ENCODE measurements at places on chromosomes 5 and 9.

DNA sequence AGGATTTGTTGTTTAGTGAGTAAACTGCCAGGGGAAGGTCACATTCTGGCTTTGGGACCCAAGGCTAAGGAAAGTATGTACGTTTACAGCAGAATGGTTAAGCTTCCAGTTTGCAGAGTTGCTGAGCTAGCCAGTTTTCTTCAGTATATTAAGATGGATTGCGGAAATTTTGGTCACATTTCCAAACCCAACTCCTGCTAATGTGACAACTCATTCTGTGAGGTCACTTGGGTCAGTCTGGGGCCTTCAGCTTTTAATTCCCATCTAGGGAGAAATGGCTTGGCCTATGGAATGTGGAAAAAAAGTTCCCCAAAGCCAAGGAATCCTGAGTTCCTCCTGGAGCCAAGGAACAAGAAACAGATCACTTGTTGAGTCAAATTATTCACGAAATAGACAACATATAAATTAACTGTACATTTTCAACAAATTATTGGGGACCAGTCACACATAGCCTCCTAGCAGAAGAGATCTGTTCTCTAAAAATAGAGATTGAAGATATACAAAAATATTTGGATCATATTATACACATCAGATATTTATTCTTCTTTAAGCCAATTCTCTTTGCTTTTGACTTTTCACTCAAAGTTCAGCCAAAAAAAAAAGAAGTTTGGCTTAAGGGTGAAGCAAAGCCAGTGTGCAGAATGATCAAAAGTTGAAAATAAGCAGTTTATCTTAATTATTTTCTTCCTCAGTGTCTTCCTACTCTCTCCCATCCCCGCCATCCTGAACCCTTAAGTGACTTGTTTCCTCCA is 8.8 kb downstream of the KCNV2 start:
- DNase-seq: no peak

DNA sequence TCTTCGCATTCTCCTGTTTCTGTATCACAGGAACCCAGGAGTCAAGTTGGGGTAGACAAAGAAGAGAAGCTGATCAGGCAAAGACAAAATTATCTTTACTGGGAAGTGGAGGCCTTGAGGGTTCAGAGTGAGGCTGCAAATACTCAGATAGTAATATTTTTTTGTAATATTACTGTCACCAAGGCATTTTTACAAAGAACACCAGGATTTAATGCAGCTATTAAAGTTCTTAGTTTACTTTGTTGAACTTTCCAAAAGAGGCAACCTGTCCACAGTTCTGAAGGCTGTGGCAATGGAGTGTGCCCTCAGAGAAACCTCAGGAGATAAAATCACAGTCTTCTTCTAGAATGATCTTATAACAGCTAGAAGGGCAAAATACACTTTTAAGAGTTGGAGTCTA is 74.9 kb downstream of the PGM5 start:
- no peak for DNase-seq

- no peak for DNase-seq
These were observed 109.3 kb upstream of the DHFR start for GRCh38 chr5:80763873-80764647.

DNA sequence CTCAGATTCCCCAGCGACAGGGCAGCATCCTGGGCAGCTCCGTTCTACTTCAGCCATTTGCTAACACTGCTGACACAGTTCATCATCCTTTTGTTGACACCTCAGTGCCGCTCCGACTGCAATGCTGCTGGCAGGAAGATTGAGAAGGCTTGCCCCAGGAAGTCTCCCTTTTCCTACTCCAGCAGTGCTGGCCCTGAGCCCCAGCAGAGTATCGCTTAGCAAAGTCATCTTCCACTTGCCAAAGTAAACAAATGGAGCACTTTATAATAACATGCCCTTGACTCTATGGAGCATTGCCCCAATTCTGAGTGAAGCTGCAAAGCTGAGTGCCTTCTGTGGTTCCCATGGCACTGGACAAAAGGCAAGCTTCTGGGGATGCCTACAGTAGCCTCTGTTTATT is 32.2 kb downstream of the PRLR start:
- DNase-seq: peak; percentile 41

DNA sequence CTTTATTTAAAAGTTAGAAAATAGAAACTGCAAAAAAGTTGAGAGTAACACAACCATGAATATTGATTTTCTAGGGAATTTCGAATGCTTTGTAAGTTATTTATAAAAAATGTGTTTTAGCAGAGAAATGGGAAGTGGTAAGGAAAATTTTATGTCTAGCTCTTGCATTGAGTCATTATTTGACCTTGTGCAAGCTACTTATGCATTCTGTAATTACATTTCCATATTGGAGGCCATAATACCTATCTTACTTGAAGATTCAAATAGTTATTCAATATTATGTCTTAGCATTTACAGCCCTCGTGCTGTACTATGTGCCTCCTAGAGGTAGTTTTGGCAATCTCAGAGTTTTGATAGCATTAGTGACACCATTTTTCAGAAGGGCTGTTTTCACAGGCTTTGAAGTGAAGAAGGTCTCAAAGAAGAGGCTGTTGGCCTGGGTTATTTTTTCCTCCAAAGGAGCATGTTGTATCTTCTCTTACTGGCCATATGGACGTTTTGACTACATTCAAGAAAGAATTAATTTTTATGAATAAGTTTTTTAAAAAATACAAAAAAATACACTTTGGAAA is 7.4 kb upstream of the DAP start:
- no peak for DNase-seq

DNA sequence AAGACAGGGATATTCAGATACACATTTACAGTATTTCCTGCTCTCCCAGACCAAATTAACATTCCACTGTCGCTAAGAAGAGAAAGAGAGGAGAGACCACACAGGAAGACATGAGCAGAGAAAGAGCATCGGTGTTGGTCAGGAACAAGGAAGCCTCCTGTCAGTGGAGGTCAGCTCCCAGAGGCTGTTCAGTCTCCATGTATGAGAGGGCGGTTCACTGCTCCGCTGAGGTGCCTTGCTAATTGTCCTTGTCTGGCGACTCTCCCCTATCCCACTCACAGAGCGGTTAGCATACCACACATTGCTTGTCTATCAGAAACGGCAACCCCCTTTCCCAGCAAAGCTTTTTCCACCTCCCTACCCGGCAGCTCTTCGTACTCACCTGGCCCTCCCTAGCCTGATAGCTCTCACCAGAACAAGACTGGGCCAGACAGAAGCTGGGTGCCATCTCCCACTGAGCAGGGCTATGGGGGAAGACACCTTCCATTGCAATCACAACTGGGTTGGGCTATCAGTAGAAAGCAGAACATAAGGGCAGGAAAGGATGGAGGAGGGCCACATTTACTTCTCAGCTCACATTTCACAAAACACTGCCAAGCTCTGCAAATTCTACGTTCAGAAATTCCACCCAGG is 58.6 kb upstream of the LMNB1 start:
- no peak for DNase-seq

DNA sequence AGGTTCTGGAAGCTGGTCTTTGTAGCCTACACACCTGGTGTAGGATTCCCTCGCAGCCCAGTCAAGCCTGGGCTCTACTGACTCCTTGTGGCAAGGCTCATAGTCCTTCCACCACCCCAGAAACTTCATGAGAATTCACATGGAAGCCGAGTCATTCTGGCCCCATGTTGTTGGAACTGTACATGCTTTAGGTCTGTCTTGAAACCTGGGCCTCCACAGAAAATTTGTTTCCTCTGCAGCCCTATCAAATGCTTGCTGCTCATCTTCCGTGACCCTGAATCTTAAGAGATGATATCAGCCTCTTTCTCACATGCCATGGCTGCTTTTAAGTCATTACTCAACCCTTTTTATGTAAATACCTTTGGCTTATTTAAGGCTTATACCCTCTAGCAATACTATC is 113.4 kb upstream of the GRHPR start:
- DNase-seq: no peak

DNA sequence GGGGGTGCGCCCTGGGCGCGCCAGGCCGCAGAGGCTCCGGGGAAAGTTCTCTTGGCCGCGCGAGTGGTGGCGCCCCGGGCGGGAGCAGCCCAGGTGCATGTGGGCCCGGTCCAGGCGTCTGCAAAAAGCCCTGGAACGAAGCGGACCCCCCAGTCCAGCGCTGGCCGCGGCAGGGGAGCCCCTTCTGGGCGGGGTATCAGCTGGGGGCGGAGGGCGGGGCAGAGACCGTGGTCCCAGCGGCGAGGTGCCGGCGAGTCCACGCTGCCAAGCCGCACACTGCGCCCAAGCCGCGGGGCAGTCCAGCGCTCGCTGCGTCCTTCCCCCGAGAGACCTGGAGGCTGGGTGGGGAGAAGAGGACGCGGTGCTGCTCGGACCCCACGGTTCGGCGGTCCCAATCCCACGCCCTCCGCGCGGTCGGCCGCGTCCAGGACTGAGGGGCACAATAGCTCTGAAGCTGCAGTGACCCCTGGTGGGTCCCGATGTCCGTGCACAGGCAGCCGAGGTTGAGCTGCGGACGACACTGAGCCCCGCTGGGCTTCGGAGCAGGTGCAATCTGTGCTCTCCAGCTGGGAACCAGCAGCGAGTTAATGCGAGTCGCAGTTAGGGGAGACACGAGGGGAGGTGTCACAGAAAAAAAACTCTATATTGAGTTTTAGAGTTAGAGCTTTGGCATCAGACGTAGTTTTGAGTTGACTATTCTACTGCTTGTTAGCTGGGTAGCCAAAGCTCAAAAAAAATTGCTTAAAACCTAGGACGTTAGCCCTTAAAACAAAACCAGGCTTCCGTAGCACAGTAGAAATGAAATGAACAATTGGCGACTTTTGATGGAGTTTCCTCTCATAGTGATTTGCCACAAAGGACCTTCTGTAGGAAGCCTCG is 1.1 kb upstream of the EPB41L4A start:
- DNase-seq: peak; percentile 71

GRCh38 chr9:31336386-31336785 is 1048.1 kb upstream of the ACO1 start:
- no peak for DNase-seq

DNA sequence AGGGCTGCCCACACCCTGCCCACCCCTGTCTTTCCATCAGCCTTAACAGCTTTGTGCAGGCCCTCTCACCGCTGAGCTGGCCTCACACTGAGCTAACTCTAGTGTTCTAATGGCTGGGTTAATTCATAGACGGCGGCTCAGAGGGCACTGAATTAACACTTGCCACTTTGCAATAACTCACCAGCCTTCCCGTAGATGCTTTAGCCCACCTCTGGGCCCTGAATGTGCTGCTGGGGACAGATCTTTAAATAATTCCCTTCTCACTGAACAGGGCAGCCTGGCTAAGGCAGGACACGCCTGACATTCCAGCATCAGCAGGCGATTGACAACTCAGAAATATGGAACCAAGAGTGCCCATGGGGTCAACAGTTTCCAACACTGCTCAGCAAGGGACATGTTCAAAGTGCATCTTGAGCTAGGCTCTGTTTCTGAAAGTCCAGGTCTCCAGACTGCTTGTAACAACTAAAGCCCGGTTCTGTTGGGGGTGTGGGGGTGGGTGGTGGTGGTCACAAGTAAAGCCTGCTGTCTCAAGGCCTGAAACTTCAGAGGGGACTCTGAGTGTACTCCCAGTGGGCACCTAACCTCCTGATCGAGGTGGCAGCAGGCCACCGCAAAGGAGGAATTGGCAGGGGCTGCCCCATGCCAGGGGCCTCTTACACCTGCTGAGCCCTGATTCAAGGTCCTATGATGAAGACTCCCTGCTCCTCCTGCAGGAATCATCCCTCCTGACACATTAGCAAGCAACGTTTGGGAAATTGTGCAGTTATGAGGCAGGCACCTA is 248.3 kb downstream of the FSTL4 start:
- no peak for DNase-seq

- no peak for DNase-seq
These were observed 28.8 kb upstream of the IER5L start for GRCh38 chr9:129206905-129207304.

- no peak for DNase-seq
These were observed 57.0 kb downstream of the CXXC5 start for GRCh38 chr5:139705191-139705590.

DNA sequence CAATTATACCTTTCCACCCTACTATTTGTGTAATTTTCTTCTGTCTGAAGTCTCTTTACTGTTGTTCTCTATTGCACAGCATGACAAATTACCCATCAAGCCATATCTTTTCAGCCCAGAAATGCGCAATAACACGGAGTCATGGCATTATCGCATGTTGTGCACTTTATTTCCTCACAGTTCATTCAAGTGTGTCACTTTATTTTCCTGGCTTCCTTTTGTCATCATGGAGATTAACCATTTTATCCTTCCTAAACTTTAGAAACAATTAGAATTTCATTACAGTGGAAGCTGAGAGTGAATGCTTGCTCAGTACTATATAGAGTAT is 41.3 kb upstream of the MEF2C start:
- DNase-seq: no peak

- DNase-seq: no peak
These were observed 26.0 kb upstream of the CNOT6 start for GRCh38 chr5:180467989-180468731.

DNA sequence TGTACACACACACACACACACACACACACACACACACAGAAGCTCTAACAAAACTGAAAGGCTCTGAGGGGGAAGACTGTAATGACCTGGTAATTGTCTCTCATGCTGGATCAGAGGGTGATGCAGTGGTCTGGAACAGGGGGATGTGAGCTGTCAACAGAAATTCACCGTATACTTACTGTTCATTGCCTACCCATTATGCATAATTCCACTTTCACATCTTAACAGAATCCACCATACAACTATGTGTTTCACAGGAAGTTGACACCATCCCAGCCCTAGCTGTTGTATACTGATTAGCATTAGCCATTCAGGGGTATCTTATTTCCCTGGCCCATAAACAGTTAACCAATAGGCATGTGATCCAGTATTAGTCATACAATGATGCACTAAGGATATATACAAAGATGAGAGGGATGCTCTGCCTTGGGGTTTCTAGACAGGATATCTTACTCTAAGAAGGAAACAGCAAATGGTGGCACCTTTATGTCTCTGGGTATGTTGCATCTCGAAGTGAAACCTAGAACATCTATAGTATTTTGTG is 396.5 kb upstream of the BRINP1 start:
- DNase-seq: no peak

DNA sequence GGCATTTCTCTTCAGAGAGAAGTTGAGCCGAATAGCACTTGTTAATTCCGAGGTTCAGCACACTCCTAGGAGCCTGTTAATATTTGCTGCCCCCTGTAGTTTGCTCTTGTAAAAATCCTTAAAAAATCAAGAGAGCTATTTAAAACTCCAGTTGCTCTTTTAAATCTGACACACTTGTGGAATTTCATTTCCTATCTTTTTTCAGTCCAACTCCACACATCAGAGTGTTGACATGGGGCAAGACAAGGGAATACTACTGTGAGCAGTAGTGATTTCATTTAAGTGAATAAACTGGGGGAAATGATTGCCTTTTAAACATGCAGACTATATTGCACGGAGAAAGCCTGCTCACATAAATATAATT is 1096.3 kb upstream of the DMAC1 start:
- peak; percentile 49 for DNase-seq

DNA sequence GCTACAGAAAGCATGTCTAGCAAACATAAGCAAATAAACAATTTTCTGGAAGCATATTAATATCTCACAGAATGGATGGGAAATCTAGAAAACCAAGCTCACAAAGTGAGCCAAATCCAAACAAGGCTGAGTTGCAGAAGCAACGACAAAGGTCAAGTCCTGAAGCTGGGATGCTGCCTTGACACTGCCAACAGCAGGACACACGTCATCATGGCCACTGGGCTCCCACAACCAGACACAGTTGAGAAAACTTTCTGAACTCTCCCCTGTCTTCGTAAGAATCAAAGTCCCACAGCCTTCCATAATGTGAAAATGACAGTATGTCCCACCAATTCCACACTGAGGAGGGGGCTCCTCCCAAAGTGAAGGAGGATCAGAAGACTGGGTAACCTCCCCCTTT is 37.6 kb downstream of the EPB41L4A start:
- no peak for DNase-seq

- no peak for DNase-seq
These were observed 687.8 kb downstream of the SLCO4C1 start for GRCh38 chr5:101608322-101608721.

GRCh38 chr9:16680541-16680940 is 189.9 kb downstream of the BNC2 start:
- DNase-seq: no peak
